ENCODE measurements at places on chromosomes 2 and 18. TPM values are rescaled to one million over a fixed set of nuclear protein-coding genes. Genes with fewer than 3 reads are reported as not detected.

The ARHGEF4 gene
- total RNA-seq = 4.3 TPM

The UGT1A5 gene
- 0.10 TPM for total RNA-seq

The TRABD2A gene
- total RNA-seq = 3.0 TPM

The C18orf63 gene
- 0.26 TPM for total RNA-seq

The TDRD15 gene
- not detected for total RNA-seq

The FAM124B gene
- 1.8 TPM for total RNA-seq

The SULT1C2 gene
- total RNA-seq = 5.4 TPM

The COBLL1 gene
- total RNA-seq = 65.0 TPM

The ALLC gene
- not detected for total RNA-seq
